Bladder microvascular endothelial cell (primary cell): ENCODE measurements at places on chromosomes 16 and 17. TPM values are rescaled to one million over a fixed set of nuclear protein-coding genes. Genes with fewer than 3 reads are reported as not detected.

Gene SMPD3
- under 0.01 and 0.25 TPM in 2 replicates for total RNA-seq

Gene ENPP7
- total RNA-seq, result not detected in 2 replicates

Gene ZP2
- not detected in 2 replicates for total RNA-seq

Gene TSNAXIP1
- total RNA-seq, result 0.81 and 0.88 TPM in 2 replicates
